AG04449 (cell line): ENCODE measurements at places on chromosomes 3 and 15.

- no peak for DNase-seq
Measured at GRCh38 chr3:62252438-62253157, 120.8 kb downstream of the FEZF2 start.

- DNase-seq = no peak
Measured at GRCh38 chr15:86541540-86541939, 461.9 kb downstream of the AGBL1 start.

DNA sequence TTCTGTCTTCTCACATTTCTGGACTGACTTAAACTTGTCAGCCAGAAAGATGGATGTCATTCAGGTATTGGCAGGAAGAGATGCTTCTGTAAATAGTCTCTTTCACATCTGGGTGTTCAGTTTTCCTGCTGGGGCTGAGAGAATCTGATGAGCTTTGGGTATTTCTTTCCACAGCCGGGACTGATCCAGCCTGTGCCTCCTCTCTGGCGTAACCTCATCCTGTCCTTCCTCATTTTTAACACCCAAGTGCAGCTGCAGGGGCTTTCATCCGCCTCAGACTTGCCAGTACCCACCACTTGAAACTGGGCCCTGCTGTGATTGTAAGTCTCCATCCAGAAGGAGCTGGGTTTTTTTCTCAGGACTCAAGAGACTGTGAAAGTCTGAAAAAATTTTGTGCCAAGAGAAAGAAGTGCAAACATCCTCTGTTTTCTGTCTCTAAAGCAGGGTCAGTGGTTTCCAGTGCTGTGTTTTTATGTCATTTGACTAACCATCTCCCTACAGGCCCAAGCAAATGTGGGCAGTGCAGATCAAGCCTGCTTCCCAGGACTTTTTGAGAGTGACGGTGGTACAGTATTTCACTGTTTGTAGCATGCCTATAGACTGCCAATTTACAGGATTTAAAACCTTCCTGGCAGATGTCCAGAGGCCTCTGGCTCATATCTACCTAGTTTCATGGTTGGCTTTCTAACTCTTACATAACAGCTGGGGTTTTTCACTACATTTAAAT lies 342.7 kb downstream of the PTPRG start:
- DNase-seq = no peak

DNA sequence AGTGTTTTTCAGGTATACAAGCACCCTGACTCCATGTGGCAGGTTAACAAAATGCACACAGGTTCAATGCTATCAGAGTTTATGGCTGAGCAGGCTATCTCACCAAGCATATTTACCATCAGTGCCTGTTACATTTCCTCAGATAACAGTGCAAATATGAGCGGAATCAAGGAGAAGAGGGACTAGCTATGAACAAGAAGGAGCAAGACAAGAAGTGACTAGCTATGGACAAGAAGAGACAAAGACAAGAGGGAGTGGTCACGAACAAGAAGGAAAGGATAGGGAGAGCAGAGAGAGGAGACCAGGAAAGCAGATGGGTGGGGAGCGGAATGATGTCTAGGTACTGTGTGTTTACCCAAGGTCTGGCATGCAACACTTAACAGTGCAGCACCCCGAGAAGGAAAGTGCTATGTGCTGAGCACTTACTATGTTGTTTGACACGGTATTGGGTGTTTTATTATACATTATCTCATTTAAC lies 8.6 kb downstream of the ILDR1 start:
- DNase-seq = no peak

DNA sequence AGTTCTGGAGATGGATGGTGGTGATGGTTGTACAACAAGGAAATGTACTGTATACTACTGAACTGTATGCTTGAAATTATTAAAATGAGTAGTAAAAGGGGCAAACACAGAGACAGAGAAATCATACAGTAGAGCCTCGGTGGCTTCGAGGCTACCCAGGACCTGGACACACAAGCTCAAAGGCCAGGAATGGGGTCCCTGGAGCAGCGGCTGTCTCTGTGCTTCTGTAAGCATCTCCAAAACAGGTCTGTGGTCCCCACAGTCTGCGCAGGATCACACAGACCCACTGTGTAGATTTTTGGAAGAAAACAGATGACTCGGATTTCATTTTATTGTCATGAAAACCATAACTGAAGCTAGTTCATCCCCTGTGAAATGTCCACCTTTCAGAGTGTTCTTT lies 39.7 kb downstream of the PGPEP1L start:
- DNase-seq = no peak

DNA sequence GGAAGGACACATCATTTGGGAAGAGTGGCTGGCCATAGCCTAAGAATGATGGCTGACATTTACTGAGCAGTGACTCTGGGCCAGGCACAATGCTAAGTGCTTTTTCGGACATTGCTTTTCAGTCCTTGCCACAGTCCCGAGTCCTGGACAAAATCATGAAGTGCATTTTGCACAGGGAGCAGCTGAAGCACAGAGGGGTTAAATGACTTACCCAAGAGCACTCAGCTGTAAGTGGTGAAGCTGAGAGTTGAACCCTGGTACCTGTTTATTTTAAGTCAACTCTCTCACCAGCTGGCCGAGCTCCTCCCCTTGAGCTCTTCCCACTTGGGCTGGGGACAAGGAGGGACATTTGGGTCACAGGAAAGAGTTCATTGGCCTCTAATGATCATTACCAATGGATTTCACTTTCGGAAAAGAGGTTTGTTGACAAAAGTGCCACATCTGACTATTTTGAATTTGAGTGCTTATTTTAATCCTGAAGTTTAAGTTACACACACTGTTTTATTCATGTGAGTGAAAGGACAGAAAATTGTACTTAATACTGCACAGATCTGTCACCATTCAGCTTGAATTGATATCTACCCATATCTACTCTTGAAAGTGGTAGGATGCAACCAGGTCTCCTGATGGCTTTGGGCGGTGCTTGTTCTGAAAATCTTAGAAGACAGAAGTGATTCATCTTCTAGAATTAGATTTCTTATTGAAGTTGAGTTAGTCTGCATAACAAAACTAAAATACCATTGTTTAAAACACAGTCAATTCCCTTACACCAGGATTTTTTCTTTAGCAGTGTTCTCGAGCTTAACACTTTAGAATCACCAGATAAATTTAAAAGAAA lies 368.7 kb upstream of the PROK2 start:
- no peak for DNase-seq

- DNase-seq = no peak
Measured at GRCh38 chr3:37320276-37320675, 145.9 kb upstream of the LRRFIP2 start.

- DNase-seq = no peak
Measured at GRCh38 chr3:119400466-119400865, 62.9 kb downstream of the TMEM39A start.

- DNase-seq = no peak
Measured at GRCh38 chr15:48031973-48032372, 88.8 kb upstream of the SLC24A5 start.

DNA sequence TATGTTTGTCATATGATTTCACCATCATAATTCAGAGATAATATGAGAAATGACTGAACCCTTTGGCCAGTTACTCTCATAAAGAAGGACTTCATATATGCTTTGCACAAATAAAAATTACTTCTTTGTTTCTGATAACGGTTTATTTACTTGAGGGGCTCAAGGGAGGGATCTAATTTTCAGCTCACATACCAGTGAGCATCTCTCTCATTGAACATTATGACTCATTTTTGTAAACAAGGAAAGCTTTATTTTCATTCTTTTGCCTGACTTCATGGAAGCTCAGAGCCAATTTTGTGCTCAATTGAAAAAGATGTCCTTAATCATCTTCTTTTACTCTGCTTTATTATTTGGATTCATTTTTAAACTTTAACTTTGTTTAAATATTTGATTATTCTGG lies 5.8 kb downstream of the NLGN1 start:
- no peak for DNase-seq

GRCh38 chr3:35946121-35946853 lies 307.0 kb downstream of the ARPP21 start:
- DNase-seq = no peak

- peak; percentile 95 for DNase-seq
Measured at GRCh38 chr3:159732172-159733111, 256.2 kb upstream of the IL12A start.

DNA sequence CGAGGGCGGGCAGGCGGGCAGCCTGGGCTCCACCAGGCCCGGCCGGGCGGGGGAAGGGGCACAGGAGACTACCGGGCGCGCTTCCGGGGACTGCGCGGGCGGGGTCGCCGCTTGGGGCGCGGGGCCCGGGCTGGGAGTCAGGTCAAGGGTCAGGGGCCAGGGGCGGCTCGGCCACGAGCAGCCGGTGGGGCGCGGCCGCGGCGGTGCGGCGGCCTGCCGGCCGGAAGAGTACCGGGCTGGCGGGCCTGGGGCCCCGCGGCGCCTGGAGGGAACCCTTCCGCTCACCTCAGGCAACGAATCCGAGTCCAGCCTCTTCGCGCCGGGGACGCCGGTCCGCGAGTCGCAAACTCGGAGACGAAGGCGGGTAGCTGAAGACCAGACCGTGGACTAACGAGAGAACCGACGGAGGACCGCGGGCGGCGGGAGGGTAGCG lies 225 bp downstream of the RHOA start:
- DNase-seq = no peak

DNA sequence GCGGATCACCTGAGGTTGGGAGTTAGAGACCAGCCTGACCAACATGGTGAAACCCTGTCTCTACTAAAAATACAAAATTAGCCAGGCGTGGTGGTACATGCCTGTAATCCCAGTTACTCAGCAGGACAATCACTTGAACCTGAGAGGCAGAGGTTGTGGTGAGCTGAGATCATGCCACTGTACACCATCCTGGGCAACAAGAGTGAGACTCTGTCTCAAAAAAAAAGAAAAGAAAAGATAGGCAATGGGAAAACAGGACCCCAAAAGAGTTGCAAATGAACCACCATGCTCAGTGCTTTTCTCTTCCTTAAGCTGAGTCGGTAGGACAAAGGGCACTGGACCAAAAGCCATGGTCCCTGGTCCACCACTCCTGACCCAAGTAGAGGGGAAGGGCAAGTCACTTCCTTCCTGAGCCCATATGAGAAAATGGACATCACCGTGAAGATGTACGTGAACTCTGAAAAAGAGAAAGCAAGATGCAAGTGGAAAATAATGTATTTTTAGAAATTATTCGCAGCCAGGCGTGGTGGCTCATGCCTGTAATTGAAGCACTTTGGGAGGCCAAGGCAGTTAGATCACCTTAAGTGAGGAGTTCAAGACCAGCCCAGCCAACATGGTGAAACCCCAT lies 2.6 kb downstream of the ITGB5 start:
- no peak for DNase-seq

DNA sequence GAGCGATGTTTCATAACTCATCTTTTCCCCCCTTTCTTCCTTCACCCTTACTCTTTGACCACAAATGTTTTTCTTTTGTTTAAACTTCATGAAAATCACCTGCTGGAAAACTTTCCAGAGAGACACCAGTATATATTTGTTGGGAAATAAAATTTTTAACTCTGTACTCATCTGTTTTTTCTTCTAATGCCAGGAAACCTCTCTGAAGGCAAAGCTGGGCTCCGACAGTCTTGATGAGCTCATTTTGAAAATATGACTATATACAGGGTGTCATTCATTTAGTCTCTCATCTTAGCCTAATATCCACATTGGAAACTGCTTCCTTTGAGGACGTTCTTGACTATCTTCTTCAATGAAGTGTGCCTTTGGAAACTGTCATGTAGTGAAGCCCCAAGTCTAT lies 339.6 kb upstream of the ROBO2 start:
- no peak for DNase-seq

- DNase-seq = no peak
Measured at GRCh38 chr3:60160111-60160821, 1091.0 kb downstream of the FHIT start.

DNA sequence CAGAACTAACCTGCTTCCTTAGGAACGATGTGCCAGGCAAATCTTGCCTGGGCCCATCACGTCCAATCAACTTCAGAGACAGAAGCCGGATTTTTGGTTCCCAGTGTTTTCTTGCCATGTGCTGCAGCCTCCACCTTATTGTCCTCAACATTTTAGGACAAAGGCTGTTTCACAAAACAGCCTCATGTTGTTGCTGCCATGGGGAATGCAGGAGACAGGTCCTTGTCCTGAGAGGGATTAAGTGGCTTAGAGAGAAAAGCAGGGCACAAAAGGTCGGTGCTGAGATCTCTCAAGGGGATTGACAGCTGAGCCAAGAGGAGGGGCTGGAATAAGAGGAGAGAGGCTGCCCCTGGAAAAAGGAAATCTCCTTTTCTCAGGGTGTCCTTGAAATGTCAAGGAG lies 11.3 kb upstream of the NMNAT3 start:
- no peak for DNase-seq

DNA sequence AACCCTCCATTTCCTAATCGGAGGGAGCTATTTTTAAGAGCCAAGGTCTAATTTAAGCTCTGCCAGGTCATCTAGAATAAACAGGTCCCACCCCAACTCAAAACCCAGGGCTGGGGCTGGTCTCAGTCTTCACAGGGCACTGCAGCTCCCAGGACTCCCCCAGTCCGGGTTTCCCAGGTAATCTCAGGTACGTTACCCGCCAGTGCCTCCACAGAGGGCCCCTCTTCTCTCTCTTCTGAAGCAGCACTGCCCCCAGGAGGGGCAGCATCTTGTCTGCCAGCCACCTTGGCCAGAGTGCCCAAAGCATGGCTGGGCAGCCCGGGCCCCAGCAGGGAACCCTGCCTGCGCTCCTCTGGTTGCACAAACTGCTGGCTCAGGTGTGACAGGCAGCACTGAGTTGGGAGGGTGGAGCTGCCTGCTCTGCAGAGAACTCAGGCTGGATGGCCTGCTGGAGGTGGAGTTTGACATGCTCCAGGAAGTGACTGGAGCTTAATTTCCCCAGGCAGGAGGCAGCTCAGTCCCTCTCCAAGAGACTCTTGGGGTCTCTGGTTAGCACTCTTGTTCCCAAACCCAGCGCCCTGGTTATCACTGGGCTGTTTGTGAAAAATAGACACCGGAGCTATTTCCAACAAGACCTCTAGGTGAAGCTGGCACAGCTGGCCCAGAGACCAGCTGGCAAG lies at the start of gene PLA2G4F:
Gene PLA2G4F, minus strand, starts transcription at position 394 of the 680 bp plus-strand sequence. Its CDS starts 87 bp downstream, at position 307.
- DNase-seq = no peak

DNA sequence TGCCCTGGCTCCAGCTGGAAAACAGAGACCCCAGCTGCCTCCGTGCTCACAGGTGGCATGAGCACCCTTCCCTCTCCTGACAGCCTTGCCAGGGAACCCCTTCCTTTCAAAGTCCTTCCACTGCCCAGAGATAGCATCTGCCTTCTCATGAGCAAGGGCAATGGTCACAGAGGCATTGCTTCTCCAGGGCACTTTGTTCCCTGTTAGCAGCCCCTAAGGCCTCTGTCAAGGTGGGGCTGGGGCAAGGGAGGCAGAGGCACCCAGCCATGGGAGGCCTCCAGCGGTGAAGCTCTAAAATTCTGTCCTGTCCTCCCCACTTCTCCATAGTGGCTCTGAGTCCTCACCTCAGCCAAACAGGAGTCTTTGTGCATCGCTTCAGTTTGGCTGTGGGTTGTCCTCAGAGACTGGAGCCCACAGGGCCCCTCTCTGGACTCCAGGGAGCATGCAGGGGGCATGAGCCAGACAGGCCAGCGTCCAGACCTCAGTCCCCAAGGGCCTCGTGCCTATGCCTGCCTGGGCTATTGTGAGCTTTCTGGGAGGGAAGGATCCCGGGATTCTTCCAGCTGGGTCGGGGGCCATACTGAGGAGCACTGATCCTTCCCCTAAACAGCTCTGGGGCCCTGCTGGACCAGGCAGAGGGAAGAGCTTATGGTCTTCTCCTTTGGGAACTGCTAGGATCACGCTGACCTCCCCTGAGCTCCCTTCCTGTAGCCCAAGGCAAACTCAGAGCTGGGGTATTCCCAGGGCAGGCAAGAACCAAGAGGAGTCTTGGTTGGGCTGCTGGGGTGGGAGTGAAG lies 106.6 kb downstream of the DNAJB8 start:
- DNase-seq = no peak
